ENCODE measurements at places on chromosomes 3 and 15.

GRCh38 chr3:61774279-61774890, 213.0 kb downstream of the PTPRG start:
- no peak for DNase-seq

DNA sequence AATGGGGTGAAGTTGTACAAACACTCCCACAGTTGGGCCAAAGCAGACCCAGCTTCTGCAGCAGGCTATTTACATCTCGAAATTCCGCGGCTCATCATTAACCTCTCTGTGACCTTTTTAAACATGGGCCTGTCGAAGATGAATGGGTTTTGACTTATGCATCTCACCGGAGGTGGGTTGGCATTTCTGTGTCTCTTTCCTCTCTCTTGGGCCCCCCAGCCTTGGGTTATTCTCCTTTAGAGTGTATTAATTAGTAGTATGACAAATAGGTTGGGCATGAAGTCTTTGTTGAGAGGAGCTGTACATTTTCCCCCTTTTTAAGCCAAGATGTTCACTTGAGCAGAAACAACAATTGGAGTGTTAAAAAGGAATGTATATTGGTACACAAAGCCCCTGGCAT, 9.8 kb downstream of the SMAD6 start:
- no peak for DNase-seq

DNA sequence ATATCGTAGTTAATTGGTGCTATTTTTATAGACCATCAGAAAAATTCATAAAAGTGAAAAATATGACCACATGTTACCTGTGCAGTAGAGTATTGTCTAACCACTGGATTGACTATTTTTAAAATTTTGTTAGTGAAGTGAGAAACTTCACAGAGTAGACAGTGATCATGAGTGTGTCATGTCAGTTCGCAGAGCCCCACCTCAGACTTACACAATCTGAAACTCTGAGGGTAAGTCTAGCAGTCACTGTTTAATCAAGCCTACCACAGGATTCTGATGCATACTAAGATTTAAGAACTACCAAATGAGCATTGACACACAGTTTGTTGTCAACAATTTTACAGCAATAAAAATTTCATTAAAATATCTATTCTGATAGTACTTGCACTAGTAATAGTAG, 552.9 kb upstream of the SUCLG2 start:
- no peak for DNase-seq

GRCh38 chr15:23687143-23687470, at the start of gene NDN:
Gene NDN (minus strand): TSS chr15:23687305. CDS start chr15:23687217, 88 bp downstream.
- no peak for DNase-seq

- DNase-seq, result no peak
These were observed 46.1 kb downstream of the SRGAP3 start for GRCh38 chr3:9203317-9203716.

GRCh38 chr3:167166012-167166411, 214.1 kb downstream of the ZBBX start:
- no peak for DNase-seq

DNA sequence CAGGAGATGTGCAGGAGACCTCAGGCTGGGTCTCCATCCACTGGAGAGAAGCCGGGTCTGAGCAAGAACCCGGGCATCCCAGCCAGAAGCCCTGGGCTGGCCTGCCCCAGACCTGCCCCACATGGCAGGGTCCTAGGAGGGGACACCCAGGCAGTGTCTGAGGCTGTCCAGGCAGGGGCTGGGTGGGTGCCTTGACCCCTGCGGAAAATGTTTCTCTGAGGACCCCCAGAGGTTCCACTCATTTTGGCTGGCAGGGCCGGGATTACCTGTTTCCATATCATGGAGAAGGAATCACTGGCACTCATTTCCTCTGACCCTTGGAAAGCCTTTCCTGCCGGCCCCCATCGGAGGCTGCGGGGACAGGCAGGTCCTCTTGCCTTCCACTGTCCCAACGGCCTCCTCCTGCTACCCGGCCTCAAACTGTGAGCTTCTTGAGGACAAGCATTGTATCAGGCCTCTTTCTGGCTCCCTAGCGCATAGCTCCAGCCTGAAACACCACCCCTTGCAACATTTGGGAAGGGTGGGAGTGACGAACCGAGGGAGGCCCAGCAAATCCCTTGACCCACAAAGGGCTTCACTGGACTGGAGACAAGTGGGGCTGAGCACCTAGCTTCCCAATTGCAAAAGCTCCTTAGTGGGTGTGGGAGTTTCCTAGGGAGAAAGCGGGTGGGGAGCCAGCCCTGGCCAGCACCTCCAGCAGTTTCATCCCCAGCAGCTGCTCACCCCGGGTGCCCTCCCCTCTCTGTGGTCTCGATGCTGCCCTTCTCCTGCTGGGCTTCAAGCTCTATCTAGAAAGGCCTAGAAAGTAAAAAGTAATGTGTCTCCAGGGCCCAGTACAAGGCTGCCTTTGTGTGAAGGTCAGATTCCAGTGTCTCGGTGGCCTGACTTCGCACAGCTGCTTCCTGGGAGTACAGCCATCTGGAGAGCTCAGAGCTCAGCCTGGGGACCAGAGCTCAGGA, 29.7 kb downstream of the ACSBG1 start:
- DNase-seq, result no peak

GRCh38 chr3:197787412-197787811, 3.6 kb upstream of the LRCH3 start:
- no peak for DNase-seq

GRCh38 chr3:189863031-189863430, 231.8 kb downstream of the TP63 start:
- DNase-seq, result no peak

DNA sequence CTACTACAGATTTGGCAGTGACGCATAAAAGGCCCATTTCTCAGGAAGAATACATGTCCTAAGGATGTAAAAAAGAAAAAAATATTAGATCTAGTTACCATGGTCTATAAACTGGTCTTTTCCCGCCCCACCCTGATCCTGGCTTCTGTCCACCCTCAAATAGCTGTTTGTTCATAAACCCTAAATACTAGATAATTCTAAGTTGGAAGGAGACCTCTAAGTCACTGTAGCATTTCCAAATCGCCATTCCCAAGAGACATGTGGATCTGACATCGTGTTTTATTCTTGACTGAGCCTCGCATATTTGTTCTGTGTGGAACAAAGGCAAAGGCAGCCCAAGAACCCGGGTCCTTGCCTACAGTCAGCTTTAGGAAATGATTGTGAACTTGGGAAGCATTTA, 49.0 kb downstream of the LMCD1 start:
- DNase-seq, result no peak

- no peak for DNase-seq
These were observed 5.5 kb upstream of the KY start for GRCh38 chr3:134656211-134656800.
